Activated CD4-positive, alpha-beta T cell treated with anti-CD3 and anti-CD28 coated beads for 24 hours (primary cell): ENCODE measurements at places on chromosomes 6 and 20.

- DNase-seq = no peak
These were observed 492.9 kb downstream of the PHF3 start for GRCh38 chr6:64128301-64129024.

DNA sequence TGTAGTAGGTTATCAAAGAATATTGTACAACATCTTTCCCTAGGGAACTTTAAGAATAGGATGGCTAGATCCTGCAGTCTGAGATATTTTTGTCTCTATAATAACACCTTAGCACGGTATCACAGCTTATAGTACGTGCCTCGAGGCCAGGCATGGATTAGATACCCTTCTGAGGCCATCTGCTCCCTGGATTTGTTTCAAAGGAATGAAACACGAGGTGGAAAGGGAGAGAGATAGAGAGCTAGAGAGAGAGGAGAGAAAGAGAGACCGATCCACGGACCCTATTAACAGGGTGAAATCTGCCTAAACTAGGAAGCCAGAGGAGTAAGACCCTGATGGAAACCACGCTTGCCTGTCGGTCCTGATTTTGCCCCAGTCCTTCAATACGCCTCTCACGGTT is 92.5 kb downstream of the CD83 start:
- no peak for DNase-seq

GRCh38 chr20:18683839-18684238 is 96.0 kb downstream of the DTD1 start:
- no peak for DNase-seq

- DNase-seq = no peak
These were observed 13.0 kb downstream of the ALDH8A1 start for GRCh38 chr6:134936931-134937330.
